Urinary bladder (tissue), 4 donors: ENCODE measurements at places on chromosomes 5 and 9. TPM values are rescaled to one million over a fixed set of nuclear protein-coding genes. Genes with fewer than 3 reads are reported as not detected.

DNA sequence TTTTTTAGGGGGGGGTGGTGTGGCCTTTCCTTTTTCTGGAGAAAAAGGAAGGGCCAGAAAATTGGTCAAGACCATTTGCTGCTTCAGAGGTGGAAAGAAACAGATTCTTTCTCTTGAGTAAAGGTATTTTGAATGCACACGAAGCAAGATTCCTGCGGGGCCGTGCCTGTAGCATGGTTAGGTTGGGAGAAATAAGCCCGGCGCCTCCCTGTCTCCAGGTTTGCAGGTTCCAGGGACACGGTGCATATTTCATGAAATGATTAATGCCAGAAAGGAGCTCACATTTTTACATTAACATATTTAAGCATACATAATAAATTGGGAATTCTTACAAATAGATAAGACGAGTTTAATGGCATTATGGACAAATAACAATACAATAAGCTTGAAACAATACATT, 409.5 kb upstream of the IRX1 start:
- no peak for DNase-seq

GRCh38 chr9:84815554-84815953, 146.0 kb downstream of the NTRK2 start:
- DNase-seq = no peak

GRCh38 chr9:113310538-113310937, 7.4 kb upstream of the RNF183 start:
- DNase-seq = no peak

GRCh38 chr5:150137997-150138396, 17.6 kb downstream of the PDGFRB start:
- DNase-seq = no peak

DNA sequence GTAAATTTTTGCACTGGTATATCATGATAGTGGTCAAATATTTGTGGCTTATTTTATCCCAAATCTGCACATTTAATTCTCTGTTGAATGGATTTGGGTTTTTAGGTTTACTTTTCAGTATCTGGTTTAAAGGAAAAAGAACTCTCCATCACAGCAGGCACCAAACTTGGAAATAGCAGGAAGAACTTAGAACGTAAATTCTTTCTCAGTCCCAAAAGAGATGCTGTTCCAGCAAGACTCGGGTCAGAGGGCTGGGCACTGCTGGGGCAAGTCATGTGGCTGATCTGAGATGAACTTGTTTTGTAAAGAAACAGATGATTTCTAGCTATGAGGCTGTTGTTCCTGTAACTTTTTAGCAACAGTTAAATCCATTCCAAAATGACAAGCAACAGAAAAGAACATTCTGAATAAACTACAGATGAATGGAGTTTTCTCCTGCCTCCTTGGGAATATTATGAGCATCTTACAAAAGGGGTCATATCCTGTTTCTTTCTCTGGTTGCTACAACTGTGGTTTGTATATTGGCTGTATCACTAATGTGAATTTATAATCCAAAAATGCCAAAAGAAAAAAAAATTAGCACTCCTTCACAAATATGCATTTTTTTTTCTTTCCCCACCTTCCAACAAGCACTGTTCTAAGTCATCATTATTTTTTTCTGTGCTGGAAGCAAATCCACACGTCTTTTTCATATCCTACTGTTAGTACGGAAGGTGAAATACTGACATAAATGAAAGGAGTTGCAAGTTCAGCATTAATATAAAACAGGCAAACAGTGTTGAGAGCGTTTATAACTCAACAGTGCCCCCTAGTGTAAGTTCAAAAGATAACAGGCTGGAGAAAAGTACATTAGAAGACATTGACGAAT, 31.1 kb downstream of the OR2K2 start:
- peak; percentile 67 for DNase-seq

The EIF4EBP3 gene
- 0.69 TPM for total RNA-seq
